ENCODE measurements at places on chromosomes 4 and X. TPM values are rescaled to one million over a fixed set of nuclear protein-coding genes. Genes with fewer than 3 reads are reported as not detected.
A peak's percentile ranks its signal among the peaks of the same experiment; 100 is the strongest.

Gene FGF13
- not detected for total RNA-seq

Gene DCAF8L2
- total RNA-seq, result not detected

DNA sequence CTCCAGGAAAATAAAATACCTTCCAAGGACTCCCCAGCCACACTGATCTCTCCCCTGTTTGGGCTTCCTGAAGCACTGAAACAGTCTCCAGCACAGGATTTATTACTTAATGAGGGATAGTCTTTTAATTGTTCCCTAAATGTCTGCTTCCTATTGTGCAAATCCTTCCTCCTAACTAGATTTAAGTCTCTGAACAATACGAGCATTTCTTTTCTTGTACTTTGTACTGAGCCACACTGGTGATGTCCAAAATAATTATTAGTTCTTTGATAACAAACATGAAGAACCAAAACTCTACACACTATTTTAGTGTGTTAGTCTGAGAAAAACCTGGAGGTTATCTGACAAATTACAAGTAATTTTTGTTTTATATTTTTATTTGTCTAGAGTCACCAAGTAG, 5.1 kb downstream of the ADGRA3 start:
- DNase-seq, result no peak

DNA sequence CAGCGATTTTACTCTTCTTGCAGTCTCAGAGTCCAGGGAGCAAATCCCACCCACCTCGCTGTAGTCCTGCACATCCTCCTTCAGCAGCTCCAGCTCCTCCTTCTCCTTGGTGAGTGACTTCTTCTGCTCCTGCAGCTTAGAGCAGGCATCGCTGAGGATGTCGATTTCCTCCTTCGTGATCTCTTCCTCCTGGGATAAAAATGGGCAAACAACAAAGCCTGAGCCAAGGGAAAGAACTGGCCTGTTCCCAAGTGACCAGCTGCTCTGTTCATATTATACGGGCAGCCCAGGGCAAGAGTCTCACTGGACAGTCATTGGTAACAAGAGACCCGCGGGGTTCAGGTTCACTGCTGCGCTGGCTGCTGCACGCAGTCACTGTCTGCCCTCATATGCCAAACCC, 26.2 kb downstream of the FGFR3 start:
- peak; percentile 91 for DNase-seq

GRCh38 chr4:4645743-4646142, 103.9 kb upstream of the STX18 start:
- DNase-seq, result no peak

- DNase-seq, result no peak
Measured at GRCh38 chrX:72041176-72041575, 90.5 kb downstream of the RTL5 start.

- no peak for DNase-seq
Measured at GRCh38 chr4:173024203-173024602, 144.4 kb upstream of the GALNT7 start.

- no peak for DNase-seq
Measured at GRCh38 chr4:104486716-104487504, 7.8 kb downstream of the CXXC4 start.
